Activated CD4-positive, alpha-beta memory T cell treated with anti-CD3 and anti-CD28 coated beads for 36 hours (primary cell): ENCODE measurements at places on chromosomes 1 and 21.

DNA sequence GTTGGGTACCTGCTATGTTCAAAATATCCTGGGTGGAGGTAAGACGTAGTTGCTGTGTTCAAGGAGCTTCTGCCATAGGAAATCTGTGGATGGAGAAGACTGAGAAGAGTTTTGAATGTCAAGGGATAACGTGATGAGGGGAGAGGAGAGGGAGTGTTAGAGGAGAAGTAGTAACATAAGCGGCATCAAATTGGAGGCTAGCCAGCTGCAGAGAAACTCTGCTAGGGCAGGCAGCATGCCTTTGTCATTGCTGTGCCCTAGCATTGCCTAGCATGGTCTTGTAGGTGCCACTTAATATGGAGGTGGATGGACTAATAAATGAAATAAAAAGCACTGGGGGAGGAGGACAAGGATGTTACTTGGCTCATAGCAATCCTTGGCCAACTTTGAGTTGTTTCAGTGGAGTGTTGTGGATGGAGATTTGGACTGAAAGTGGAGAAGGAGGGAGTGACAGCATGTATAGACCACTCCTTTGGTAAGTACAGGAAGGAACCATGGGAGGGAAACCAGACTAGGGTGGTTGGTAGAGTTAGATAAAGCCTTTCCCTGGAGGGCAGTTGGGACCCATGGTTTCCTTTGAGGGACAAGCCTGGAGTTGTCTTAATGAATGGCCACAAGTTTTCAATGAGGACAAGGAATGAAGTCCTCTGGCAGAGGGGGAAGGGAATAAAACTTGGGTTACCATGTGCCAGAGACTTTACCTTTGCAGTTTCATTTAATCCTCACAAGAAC is 6.3 kb downstream of the VANGL1 start:
- peaks cover under 1% of the 10 kb centered on the region for H3K4me1 ChIP-seq
- no peaks in the 10 kb centered on the region for H3K36me3 ChIP-seq
- H3K27ac ChIP-seq = no peak overlapping the region

DNA sequence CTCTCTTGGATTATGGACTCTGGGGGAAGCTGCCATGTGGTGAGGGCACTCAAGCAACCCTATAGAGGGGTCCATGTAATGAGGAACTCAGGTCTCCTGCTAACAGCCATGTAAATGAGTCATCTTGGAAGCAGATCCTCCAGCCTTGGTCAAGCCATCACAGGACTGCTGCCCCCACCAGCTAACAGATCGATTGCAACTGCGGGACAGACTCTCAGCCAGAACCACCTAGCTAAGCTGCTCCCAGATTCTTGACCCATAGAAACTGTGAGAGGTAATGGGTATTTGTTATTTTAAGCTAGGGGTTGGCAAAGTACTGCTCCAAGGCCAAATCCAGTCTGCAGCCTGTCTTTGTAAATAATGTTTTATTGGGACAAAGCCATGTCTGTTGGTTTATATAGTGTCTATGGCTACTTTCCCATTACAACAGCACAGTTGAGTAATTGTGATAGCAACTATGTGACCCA is 27.6 kb upstream of the MAP3K7CL start:
- H3K4me3 ChIP-seq = no peak overlapping the region
- H3K27ac ChIP-seq = no peak overlapping the region
- H3K4me1 ChIP-seq = no peaks in the 10 kb centered on the region
- no peaks in the 10 kb centered on the region for H3K27me3 ChIP-seq
- H3K36me3 ChIP-seq = peaks cover 4% of the 10 kb centered on the region
- DNase-seq = no peak

- peak overlapping the region; percentile 55 for H3K4me3 ChIP-seq
- H3K4me1 ChIP-seq = peaks cover 5% of the 10 kb centered on the region
- H3K36me3 ChIP-seq = no peaks in the 10 kb centered on the region
- peaks cover 4% of the 10 kb centered on the region for H3K27me3 ChIP-seq
- no peak overlapping the region for H3K27ac ChIP-seq
Observed at GRCh38 chr1:23184212-23184934, 15.7 kb upstream of the LUZP1 start.

- H3K4me1 ChIP-seq = peaks cover 10% of the 10 kb centered on the region
- no peak for DNase-seq
- H3K27ac ChIP-seq = no peak overlapping the region
- no peaks in the 10 kb centered on the region for H3K27me3 ChIP-seq
- H3K4me3 ChIP-seq = no peak overlapping the region
Observed at GRCh38 chr1:206456577-206457370, 13.5 kb upstream of the IKBKE start.
